NCI-H2081 (cell line): ENCODE measurements at places on chromosomes 2 and 18.

GRCh38 chr2:57372237-57372984 is 674.2 kb upstream of the VRK2 start:
- no peak for DNase-seq

DNA sequence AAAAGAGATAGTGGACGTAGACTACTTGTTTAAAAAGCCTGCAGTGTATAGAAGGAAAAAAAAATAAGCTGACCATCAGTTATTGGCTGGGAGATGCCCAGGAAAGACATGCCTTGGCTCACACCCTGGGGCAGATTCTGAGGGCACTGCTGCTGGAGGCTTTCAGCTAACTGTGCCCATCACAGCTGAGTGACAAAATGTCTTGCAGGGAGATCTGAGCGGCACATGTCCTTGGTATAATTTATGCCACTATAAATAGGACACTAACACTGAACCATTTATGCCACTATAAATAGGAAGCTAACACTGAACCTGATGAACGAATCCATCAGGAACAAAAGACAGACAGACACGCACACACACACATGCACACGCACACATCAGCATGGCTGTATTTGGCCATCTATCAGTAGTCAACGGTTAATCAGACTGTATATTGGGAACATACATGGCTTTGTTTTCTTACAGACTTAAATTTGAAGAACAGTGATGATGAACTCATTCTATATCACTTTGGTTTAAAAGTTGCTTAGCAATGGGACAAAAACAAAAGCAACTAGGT is 68.2 kb upstream of the NOSTRIN start:
- DNase-seq = no peak

DNA sequence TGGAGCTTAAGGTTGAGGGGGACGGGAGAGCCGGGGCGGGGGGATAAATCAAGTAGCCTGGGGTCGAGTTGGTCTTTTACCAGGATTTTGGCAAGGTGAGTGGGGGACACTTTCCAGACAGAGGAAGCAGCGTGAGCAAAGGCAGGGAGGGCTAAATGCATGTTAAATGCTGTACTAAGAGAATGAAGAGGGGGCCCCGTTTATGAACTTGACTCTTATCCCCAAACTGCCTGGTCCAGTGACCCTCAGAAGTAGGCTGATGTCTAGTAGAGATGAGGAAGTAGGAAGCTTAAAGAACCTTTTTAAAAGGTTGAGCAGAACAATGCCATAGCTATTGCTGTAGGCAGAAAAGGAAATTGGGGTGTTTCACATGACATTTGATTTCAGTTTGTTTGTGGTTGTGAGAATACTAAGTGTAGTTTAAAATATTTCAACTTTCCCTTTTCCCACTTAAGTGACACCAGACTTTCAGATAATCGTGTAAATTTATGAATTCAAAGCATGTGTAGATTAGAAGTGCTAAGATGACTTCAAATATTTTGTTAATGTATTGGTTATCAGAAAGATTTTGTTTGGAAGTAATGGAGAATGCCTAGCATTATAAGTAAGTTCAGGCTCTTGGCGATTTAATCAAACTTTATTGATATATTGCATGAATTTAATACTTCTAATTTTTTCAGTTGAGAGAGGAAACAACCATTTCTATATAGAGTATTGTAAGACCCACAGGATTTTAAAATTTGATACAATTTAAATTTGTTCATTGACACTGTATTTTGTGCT is 1.8 kb downstream of the REL start:
- no peak for DNase-seq

GRCh38 chr2:27123302-27124150 is at the start of gene ABHD1:
ABHD1 (plus strand) TSS chr2:27123815; CDS start chr2:27123949, 134 bp downstream.
- peak; percentile 12 for DNase-seq

DNA sequence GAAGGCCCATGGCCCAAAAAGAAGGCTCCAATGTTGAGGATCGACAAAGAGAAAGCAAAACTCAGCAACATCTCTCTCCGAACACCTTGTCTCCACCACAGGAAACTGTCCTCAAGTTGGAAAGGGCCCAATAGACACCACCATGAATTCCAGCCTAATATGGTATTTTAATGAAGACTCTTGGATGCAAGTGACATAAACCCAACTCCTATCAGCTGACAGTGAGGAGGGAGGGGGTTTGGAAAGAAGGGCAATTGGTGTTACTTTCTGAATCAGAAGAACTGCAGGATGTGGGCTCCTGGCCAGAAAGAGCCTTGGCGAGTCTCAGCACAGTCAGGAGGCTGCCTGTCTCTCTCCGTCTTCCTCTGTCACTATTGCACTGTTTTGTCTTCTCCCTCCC is 40.3 kb upstream of the SIGLEC15 start:
- no peak for DNase-seq

GRCh38 chr18:56637176-56637575 is 1.2 kb downstream of the TXNL1 start:
- DNase-seq = no peak

DNA sequence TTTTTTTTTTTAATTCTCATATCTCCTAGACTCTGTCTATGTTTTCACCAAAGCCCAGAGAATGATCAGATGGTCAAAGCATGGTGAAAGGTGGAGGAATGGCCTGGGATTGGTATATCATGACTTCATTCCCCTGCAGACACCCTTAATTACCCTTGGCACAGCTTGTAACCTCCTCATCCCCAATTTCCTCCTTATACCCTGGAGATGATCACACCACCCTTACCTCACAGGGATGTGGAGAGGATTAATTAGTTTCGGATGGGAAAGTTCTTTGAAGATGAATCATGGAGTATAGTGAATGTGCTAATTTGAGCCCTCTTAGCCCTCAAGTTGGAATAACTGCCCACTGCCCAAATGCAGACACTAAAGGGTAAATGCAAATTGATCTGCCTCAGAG is 138.0 kb upstream of the LYPD6 start:
- DNase-seq = no peak

DNA sequence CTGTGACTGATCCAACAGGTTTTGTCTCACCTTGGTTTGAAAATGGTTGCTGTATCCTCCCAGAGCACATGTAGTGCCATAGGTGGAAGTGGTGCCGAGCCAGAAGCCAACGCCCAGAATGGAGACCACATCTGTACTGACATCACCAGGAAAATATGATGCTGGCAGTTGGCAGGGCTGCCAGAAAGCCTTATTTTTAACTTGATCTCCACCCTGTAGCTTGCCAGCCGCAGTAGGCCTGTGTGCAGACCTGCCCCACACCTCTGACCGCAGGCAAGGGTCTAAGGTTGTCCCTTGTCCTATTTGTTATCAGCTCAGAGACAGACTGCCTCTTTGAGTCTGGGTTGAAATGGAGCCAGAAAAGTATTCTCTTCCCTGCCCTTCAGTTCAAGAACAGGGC is 123.5 kb upstream of the EML6 start:
- no peak for DNase-seq

DNA sequence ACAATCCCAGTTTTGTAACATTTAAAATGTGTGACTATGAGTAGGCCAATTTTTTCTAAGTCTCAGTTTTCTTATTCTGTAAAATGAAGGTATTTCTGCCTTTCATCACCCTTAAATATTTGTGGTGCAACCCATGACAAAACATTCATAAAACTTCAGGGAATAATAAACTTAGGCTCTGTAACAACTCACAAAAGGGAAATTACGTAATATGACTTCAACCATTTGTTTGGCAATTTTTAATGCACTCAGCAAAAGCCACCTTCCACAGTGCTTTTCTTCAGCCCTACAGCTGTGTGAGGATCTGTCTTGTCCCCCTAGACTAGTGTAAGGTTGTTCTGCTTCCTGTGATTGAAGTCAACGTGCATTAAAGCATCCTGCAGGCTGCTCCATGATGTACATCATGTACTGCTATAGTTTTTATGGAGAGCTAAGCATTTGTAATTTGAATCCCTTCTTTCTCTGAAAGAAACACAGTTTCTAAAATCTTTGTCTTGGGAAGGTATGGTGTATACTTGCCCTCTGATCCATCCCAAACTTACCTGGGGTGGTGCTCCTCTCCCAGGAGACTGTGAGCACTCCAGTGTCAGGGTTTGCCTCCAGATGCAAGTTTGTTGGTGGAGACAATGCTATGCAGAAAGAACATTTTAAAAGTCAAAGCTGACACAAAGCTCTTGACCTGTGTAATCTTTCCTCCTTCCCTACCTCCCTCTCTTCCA is 39.1 kb downstream of the FN1 start:
- DNase-seq = no peak

DNA sequence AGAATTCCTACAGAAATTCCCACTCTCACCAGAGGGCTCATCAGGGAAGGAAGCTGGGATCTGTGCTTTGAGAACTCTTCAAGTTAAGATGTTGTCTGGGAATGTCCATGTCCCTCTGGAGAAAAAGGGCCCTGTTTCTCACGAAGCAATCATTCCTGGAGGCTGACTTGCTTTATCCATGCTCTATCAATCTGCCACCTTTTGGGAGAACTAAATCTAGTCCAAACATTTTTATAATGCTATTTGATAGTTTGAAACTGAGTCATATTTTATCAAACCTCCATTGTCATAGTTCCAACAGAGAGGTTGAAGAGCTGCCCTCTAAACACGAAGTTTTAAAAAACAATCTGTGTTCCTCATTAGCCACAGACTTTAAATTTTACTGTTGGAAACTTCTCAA is 219.2 kb downstream of the MTX2 start:
- no peak for DNase-seq

GRCh38 chr2:20526708-20527107 is 79.8 kb downstream of the RHOB start:
- peak; percentile 35 for DNase-seq

- DNase-seq = no peak
Measured at GRCh38 chr2:152171718-152172117, 3.8 kb downstream of the STAM2 start.

GRCh38 chr2:41949091-41949882 is 98.5 kb upstream of the PKDCC start:
- no peak for DNase-seq

GRCh38 chr2:88818381-88818780 is 126.9 kb downstream of the RPIA start:
- no peak for DNase-seq

- DNase-seq = no peak
Measured at GRCh38 chr18:44673256-44673880, 7.3 kb upstream of the SETBP1 start.

GRCh38 chr2:233409286-233409991 is 55.1 kb downstream of the DGKD start:
- no peak for DNase-seq

DNA sequence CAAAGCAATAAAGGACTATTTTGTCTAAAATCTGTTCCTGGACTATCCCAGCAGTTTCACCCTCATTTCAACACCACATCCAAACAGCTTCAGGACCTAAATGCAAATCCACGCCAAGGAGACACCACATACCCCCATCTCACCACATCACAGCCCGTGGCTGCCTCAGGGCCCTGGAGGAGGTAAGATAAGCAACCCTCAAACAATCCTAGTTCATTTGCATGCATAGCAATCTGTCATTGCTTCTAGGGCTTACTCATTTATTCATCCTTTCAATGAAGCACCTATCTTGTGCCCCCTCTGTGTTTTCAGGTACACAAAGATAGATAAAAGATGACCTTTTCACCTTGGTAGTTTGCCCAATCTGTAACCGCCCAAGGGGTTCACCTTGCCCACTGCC is 86.5 kb downstream of the VSNL1 start:
- DNase-seq = no peak

- no peak for DNase-seq
Measured at GRCh38 chr2:203751685-203752271, 45.3 kb downstream of the CD28 start.

DNA sequence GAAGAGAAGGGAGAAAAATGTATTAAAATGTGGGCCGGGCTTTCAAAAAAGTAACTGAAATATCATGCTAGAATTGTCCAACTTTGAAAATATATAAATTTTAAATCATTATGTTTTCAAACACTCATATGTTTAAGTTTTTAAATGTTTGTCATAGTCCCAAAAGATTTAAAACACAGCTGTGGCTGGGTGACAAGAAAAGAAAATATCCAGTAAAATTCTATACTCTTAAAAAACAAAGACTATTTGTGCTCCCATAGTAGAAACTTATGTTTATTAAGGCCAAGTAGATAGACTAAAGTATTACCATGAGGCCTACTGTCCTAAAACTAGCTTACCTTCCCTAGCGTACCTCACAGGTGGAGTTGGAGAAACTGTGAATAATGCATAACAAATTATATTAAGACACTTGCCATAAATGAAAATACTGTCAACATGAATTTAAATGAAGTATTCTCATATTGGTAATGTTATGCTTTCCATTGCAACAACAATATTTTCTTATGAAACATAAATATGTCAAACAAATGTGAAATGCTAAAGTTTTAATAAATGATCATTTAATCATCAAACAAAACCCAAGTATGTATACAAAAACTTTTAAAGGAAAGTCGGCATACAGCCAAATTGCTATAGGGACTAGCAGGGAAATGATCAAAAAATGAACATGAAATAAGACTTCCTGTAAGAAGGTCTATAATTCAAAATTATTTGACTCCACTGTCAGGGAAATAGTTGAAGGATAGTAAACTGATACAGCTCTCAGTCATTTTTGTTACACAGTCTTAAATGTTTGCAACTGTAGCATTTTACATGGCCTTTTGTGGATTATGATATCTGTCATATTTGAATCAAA is 13.4 kb downstream of the MEIS1 start:
- no peak for DNase-seq

GRCh38 chr18:44798433-44799048 is 117.9 kb downstream of the SETBP1 start:
- no peak for DNase-seq
